ENCODE measurements at places on chromosomes 3 and 15.

DNA sequence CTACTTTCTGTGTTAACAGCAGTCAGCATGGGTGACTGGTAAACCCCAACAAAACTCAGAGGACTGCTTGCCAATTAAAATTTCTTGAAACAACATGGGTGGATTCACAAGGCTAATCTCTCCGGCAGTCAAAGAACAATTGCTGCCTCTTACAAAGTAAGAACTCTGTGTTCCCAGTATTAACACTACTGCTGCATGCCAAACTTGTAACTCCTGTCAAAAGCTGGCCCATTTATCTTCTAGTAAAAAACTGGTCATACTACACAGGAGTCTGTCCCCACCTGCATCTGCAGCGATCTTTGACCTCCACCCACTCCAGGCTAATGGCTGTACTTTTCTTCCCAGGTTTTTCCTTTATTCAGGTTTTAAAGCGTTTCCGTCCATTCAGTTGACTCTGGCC is 8.7 kb upstream of the ZNF589 start:
- DNase-seq: no peak

GRCh38 chr15:92510163-92510882 is 116.6 kb downstream of the ST8SIA2 start:
- no peak for DNase-seq

- DNase-seq: no peak
Observed at GRCh38 chr3:142028243-142028777, 121.0 kb downstream of the TFDP2 start.

GRCh38 chr15:70494852-70495571 is 268.3 kb downstream of the UACA start:
- no peak for DNase-seq

DNA sequence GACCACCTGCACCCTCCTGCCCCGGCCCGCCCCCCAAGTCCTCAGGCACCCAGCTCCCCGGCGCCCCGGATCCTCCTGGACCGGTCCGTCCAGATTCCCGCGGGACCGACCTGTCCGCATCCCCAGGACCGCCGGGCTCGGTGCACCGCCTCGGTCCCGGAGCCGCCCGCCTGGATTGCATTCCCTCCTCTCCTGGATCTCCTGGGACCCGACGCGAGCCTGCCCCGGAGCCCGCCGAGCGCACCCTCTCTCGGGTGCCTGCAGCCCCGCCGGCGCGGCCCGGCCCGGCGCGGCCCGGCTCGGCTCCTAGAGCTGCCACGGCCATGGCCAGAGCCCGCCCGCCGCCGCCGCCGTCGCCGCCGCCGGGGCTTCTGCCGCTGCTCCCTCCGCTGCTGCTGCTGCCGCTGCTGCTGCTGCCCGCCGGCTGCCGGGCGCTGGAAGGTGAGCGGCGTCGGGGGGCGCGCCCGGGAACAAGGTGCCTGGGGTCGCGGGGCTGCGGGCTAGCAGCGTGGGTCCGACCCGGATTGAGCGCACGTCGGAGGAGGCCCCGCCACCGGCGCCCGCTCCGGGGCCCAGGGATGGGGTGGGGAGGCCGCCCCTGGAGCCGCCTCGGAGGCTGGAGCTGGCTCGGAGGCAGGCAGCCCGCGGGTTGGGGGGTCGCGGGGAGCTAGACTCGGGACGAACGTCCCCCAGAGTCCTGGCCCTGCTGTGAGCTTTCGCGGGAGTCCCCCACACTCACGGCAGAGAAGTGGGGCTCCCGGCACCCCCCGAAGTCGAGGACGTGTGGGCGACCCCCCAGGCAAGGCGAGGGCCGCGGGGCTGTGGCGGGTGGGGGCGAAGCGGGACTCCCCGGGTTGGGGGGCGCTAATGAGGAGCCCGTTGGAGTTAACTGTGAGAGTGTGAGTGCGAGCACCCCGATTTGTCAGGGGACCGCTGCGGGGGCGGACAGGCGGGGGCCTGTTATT is 610 bp downstream of the EPHB3 start:
- no peak for DNase-seq

GRCh38 chr3:58167431-58168351 is 43.1 kb downstream of the DNASE1L3 start:
- peak; percentile 16 for DNase-seq

DNA sequence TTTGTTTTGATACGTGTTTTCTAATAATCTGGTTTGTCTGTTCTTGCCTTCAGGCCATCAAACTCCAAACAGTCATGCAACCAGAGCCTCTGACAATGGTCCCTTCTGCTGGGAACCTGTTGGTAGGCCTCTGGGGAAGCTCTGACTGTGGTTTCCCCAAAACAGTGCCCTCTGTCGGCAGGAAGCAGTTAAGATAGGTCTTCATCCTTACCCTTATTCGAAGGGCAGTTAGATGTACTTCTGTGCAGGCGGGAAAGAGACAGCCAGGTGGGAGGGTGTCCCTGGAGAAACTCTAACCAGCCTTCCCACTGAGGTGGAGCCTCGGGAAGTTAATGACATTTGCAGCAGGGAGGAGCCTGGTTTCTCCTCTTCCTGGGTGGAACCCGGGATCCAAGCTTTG is 81.6 kb upstream of the CHMP2B start:
- DNase-seq: no peak

GRCh38 chr3:71718072-71718471 is 7.1 kb downstream of the EIF4E3 start:
- DNase-seq: no peak

GRCh38 chr3:152298393-152299248 is 29.9 kb downstream of the MBNL1 start:
- no peak for DNase-seq

GRCh38 chr15:69845159-69845558 is 252.6 kb downstream of the TLE3 start:
- DNase-seq: no peak

DNA sequence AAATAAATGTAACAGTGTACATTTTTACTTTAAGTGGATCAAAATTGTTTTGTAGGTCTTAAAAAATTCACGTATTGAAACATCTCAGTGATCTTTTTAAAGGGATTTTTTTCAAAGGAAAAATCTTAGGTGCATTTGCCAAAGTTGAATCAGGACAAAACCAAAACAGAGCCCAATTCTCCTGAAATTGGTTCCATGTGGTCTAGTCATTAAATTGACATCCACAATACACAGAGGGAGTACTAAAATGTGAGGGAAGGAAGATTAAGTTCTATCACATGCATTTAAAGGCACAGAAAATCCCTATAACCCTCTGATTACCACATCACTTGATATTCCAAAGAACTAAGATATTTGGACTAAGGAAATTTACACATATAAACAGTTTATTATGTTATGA is 39.3 kb upstream of the HDC start:
- no peak for DNase-seq

GRCh38 chr15:30859091-30859874 is 44.4 kb upstream of the FAN1 start:
- no peak for DNase-seq

Measured in activated T-helper 1 cell treated with anti-CD3 and anti-CD28 coated beads, Interleukin-2, amount 50 U/mL, for 16 hours (primary cell).